ENCODE measurements at places on chromosomes 3 and 15. TPM values are rescaled to one million over a fixed set of nuclear protein-coding genes. Genes with fewer than 3 reads are reported as not detected.
A peak's percentile ranks its signal among the peaks of the same experiment; 100 is the strongest.

DNA sequence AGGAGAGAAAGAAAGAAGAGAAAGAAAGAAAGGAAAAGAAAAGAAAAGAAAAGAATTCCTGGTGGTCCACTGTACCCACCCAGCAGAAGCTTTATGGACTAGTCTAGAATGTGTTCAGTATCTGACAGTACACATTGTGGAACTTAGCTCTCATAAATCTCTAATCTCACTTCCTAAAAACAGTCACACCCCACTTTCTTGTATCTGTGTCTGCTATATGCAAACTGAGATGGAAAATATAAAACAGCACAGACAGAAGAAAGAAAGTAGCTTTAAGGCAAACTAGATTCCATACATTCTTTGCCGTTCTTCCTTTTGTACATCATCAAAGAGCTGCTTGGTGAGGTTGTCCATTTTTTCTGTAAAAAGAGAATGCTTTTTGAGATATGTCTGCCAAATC is 41.1 kb upstream of the GNB5 start:
- no peak for DNase-seq

DNA sequence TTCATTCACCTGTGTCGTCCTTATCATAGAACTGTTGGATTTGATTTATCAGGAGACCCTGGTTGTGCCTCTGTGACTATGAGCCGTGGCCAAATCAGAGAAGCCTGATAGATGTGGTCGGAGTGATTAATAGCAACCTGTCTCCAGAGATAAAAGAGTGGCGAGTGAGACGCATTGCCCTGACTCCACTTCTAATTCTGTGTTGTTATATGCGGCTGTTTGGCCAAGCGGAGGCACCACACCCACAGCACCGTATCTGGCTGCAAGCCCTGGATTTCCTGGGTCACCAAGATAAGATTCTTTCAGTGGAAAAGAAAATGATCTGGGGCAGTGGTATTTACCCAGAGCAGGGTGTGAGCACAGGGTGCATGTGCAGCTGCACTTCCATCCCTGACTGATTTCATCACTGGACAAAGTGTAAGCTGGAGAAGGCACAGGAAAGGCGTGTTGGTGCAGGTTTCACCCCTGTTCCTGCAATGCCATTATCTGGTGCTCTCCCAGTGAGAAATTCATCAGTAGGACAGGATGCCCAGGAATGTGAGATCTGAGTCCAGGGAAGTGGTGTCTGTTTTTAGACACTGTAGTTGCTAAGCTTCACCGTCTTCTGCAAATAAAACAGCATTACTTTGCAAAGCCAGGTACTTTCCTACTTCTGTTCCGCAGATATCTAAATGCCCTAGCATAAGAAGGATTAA is 84.6 kb downstream of the CD47 start:
- DNase-seq: no peak

- no peak for DNase-seq
Observed at GRCh38 chr3:34783876-34784275, 855.4 kb upstream of the ARPP21 start.

DNA sequence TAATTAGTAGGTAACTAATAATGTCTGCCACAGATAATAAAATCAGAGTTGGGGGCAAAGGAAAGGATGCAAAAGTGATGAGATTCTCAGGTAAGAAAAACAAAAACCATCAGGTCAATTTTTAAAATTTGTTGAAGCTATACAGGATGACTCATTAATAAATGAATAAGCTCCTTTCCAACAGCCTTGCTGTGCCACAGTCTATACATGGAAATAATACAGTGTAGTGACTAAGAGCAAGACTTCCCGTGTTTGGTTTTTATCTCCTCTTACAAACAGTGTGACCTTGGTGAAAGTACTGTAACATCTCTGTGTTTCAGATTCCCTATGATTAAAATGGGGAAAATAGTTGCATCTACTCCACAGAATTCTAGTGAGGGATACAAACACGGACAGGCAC is 331.6 kb downstream of the PYDC2 start:
- peak; percentile 23 for DNase-seq

GRCh38 chr3:72538070-72538745 is 310.0 kb downstream of the SHQ1 start:
- no peak for DNase-seq

DNA sequence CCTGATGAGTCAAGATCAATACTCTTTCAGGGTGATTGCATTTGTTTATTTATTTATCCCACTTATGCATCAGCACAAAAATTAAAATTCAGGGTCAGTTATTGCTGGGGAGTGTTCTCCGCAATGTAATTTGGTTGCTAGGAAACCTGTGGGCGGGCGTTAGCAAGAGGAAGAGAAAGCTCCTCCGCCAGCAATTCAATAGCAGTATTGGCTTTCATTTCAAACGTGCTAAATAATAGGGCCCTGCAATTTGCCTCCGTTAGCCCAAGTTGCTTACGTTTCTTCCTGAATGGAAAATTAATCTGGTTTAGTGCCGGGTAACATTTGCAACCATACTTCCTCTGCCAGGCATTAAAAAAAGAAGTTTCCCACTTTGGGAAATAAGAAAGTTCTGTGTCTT is 35.5 kb upstream of the PLCL2 start:
- DNase-seq: no peak

DNA sequence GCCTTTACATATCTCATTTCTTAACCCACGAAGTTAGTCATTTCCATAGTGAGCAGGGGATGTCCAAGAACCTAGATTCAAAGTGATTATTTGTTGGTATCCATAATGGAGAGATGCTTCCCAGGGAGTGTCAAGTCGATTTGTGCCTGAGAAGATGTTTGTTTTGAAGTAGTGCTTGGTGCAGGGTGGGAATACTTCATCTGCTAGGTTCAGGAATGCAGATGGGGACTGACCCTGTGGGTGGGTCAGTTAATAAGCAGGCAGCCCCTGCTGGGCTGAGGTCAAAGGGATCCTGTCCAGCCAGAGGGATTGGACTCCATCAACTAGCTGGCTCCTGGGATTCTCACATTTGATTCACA is 44.1 kb upstream of the VILL start:
- no peak for DNase-seq

DNA sequence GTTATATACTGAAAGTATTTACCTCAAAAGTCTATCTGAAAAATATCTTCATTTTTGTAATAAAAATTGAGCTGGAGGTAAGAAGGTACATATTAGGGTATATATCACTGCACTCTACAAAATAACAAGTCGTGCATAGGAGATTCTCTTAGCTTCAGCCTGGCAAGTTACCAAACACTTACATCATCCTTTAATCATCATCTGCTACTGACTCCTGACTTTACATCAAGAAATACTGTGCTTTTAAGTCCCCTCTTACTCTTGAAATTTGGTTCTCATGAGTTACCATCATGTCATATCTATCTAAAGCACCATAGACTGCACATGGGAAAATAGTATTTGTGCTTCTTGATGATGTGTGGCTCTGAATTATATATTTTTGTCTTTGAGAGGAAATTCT is 50.8 kb downstream of the LYSMD4 start:
- DNase-seq: peak; percentile 81

DNA sequence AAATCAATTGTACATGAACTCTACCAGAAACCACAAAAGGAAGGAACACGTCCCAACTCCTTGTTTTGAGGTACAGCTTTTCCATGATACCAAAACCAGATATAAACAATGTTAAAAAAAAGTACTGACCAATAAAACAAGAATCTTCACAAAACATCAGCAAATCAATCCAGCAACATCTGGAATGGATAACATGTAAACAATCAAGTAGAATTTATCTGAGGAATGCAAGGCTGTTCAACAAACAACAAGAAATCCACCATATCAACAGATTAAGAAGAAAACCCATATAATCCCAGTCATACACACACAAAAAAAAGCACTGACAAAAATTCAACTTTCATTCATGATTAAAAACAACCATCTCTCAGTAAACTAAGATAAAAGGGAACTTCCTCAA is 26.7 kb downstream of the TJP1 start:
- DNase-seq: no peak

DNA sequence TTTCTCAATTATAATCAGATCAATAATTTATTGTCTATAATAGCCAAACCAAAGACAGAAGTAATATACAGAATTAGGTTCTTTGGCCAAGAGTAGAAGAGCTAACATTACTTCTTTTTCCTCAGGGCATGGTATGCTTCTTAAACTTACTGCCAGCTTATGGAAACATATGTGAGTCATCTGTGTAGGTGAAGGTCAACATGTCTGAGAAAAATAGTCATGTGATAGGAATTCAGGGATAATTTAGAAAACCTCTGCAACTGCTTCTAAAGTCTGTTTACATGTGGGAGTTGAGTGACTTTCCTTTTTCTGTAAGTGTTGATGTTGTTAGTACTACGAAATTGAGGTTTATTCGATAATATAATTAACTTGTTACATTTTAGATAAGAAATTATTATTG is 19.2 kb upstream of the MAP6D1 start:
- peak; percentile 14 for DNase-seq

DNA sequence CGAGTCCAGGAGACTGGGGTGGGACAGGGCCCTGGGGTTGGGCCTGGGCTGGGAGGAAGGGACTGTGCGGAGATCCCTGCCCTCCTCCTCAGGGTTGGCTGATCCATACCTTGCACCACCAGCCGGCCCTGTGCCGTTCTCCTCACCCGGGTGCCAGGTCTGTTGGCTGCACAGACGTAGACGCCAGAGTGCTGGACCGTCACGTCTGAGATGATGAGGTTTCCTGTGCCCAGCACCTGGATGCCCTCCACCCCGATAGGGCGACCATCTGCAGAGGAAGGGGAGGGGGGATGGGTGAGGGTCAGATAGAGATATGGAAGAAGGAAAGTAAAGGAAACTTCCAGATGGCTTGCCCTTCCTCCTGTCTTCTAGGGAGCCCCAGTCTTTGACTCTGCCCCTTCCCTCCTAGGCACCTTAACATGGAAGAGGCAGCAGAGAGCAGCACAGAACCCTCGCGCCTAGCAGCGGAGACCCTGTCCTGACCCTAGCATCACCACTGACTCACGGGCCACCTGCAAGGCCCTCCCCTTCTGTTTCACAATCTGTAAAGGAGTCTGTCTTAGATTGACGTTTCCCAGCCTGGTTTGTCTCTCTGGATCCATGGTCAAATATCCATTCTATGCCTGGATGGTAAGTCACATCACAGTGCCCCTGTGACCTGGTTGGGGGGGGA is 28.8 kb downstream of the RNU5B-1 start:
- no peak for DNase-seq

DNA sequence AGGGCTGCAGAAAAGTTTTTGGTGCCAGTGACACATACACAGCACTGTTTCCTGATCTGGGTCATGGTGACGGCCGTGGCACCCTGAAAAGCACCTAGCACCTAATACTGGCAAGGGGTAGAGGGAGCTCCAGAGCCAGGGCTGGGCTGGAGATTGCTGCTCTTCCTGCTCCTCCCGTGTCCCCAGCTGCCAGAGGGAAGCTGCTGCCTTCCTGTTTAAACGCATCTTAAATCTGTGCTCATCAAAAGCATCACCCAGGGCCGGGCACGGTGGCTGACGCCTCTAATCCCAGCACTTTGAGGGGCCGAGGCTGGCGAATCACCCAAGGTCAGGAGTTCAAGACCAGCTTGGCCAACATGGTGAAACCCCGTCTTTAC is 156.7 kb upstream of the MEF2A start:
- no peak for DNase-seq

GRCh38 chr3:66372681-66373350 is 128.0 kb downstream of the LRIG1 start:
- no peak for DNase-seq

DNA sequence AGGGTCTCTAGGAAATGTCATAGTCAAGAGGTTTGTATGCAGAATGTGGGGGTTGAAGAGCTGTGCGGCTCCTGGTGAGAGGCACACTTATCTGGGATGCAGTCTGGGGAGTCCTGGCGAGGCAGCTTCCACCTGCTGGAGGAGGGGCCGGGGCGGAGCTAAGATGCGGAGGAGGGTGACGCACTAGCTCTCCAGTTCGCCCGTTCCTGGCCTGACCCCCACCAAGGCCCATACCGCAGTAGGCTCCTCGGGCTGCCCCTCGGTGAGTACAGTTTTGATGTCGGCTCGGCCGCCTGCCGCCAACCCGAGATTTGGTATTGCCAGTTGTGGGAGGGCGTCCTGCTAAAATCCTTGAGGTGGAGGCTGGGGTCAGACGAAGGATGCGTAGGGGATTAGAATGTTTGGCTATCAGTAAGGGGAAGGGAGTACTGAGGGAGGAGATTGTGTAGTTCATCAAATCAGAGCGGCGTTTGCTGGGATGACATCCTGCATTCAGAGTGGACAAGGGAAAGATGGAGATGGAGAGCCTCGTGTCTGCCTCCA is at the start of gene SCG5:
Gene SCG5 (plus strand): TSS at position 194 of the 543 bp plus-strand sequence. CDS start 1,883 bp downstream, outside the sequence.
- DNase-seq: no peak

DNA sequence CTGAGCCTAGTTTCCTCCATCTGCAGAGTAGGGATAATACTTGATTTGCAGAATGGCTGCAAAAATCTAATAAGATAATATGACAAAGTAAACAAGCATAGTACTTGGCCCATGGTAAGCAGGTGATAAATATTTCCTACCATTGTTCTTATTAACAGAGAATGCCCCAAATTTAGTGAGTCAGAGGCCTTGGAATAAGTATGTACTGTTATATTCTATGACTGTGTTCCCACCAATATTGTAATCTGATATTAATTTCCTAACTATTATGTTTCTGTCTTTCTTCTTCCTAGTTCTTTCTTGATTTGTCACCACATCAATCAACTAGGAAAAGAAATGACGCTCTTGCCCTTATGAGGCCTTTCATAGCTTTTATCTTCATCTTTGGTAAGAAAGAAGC is 178.4 kb upstream of the SLC2A2 start:
- no peak for DNase-seq

GRCh38 chr3:52844290-52844975 is 9.6 kb upstream of the MUSTN1 start:
- DNase-seq: no peak

DNA sequence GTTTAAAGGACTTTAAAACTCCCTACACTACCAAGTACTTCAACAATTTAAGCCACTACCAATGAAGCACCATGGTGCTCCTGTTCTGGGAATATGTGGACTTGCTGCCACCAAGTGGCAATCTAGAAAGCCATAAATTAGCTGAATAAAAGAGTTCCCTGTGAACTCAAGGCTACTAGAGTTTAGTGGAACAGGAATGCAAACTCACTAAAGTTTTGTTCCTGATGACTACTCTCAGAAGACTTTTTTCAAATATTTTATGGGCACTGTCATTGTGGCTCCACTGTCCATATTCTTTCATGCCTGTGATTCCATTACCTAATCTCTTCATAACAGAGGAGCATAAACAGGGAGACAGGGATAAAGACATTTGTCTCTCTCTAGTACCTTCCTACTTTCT is 63.9 kb downstream of the TMCC1 start:
- peak; percentile 56 for DNase-seq

CLEC3B gene
- total RNA-seq: not detected

PLA2G4F gene
- total RNA-seq: not detected

FOXB1 gene
- not detected for total RNA-seq

SERPINI2 gene
- total RNA-seq: not detected

SEMA3G gene
- total RNA-seq: 61.3 TPM

SNTN gene
- not detected for total RNA-seq

GRAMD1C gene
- total RNA-seq: 14.4 TPM

MESP1 gene
- total RNA-seq: 1.5 TPM
